DMS 273 treated with DMSO at 0.1 percent for 48 hours (cell line): ENCODE measurements at places on chromosomes 7 and 10.

DNA sequence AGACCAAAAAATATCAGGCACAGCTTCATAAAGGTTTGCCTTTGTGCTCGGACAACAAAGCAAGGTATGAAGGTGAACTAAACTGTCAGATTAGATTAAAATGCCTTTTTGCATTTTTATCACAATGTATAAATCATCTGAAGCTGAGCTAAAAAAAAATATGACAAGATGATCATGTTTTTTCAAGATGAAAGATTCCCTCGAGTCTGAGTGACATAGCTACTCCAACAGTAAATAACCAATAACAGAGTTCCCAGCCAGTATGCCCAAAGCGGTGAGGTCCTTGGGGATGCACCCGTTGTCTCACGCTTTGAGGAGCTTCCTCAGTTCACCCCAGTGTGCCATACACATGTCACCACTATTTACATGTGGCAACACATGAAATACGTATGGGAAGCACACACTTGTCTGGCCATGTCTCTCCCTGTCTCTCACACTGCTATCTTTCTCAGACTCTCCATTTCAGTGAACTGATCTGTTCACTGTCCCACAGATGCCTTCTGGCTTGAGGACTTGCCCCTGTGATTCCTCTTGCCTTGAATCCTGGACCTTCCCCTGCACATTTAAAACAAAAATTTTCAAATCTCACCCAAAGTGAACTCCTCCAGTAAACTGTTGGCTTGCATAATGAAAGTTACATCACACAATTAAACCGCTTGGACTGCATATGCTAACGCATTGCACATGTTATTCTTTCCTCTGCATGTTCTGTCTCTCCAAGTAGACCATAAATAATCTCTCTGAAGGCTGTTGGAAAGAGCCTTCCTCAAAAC lies 2.6 kb upstream of the PIK3CG start:
- DNase-seq: no peak

DNA sequence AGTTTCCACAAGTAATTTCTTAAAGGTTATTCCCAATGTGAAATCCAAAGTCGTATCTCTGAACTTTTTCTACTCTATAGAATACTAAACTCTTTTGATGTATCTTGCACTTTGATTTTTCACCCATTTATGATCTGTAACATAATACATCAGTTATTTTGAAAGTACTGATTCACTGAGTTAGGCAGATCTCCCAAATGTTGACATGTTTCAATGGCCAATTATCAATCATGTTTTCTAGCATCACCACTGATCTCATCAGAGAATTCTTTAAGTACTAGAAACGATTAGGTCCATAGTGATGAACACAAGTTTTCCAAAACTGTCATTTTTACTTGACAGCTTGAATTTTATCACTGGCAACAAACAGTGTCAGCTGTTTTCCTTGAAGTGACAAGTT lies 119.0 kb downstream of the ATE1 start:
- no peak for DNase-seq

DNA sequence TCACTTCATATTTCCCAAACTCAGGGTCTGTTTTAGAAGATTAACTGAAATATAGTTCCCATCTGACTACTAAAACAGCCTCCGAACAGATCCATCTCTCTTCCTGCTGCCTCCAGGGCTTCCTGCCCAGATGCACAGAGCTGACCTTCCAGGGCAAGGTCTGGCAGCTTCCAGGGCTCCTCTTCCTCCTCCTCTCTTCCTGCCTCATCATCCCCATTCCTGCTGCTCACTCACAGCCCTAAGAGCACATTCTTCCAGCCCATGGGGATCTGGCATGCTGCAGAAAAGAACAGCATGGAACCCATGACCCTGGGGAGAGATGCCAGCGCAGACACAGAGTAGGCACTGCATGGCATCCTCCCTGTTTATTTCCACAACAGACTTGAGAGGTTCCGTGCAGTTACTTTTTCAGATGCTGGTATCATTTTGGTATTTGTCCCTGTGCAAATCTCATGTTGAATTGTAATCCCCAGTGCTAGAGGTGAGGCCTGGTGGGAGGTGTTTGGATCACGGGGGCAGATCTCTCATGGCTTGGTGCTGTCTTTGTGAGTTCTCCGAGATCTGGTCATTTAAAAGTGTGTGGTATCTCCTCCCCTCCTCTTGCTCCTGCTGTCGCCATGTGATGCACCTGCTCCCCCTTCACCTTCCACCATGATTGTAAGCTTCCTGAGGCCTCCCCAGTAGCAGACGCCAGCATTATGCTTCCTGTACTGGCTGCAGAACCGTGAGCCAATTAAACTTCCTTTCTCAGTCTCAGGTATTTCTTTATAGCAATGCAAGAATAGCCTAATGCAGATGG lies 4.4 kb downstream of the PKD1L1 start:
- DNase-seq: no peak

DNA sequence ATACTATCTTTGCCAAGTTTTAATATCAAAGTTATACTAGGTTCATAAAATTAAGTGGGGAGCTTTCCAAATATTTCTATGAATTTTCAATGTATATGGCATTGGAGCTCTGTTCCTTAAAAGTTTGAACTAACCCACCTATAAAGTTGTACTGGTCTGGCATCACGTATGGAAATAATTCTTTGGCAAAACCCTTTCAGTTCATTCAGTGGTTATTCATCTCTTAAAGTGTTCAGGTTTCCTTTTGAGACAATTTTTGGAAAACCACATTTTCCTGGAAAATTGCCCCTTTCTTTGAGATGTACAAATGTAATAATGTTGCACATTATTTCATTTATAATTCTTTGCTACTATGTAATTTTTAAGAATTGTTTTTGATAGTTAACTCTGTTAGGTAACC lies 62.5 kb upstream of the INPP5A start:
- no peak for DNase-seq

DNA sequence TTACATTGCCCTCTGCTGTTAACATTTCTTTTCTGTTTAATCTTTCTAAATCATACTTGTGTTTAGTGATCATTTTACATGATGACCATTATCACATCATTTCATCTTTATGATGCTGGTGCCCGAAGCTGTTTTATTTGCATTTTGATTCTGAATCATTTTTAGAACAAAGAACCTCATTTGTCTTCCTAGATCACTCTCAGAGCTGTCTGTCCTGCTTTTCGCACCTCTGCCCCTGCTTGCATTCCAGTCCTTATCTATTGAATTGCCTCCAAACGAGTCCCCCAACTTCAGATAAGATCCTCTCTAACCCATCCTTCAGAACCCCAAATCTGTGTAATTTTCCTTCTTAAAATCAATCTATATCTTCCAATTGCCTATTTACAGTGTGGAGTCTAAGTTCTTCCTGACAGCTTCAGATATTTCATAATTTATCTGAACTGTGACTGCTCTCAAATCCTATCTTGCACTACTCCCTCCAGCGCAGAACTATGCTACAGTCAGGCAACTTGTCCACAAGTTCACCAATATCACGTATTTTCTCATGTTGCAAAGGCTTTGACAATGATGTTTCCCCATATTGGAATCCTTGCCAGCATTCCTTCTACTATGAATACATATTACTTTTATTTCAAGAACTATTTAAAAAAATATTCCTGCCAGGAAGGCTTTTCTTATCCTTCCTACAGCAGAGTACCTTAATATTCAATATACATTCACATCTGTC lies 346.5 kb upstream of the CACNA2D1 start:
- no peak for DNase-seq

- no peak for DNase-seq
Measured at GRCh38 chr7:115654384-115655214, 376.0 kb downstream of the TFEC start.

DNA sequence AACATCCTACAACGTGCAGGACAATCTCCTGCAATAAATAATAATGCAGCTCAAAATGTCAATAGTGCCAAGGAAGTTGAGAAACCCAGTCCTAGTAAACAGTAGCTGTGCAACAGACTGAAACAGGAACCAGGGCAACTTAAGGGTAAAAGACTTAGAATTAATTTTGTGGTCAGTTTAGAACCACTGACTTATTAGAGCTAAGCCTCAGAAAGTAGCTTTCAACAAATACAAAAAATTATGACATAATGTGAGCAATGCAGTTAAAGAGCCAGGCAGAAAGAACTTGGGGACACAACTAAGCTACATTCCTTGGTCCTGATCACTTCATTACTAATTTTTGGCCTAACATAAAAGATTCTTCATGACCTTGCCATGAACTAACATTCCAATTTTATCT lies 195.4 kb downstream of the MACC1 start:
- no peak for DNase-seq

- no peak for DNase-seq
Measured at GRCh38 chr7:76430836-76431235, 6.1 kb downstream of the ZP3 start.

GRCh38 chr10:614790-615582 lies 74.5 kb downstream of the DIP2C start:
- DNase-seq: no peak

DNA sequence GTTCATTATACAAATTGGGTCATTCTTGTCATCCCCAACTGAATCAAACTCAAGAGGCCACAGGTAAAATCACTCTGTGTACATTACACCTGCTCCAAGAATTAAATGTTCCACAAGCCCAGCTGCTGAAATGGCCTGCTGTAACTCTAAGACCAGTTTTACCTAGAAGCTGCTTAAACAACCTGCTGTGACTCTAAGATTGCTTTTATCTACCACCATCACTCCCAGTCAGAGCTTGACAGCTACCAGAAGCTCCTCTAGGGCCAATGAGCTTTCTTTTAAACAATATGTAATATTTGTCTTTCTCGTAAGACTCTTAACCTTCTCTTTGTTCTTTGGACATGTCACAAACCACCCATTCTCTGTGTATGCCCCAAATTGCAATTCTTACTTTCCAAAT lies 141.8 kb upstream of the LRGUK start:
- no peak for DNase-seq

- no peak for DNase-seq
Measured at GRCh38 chr10:124025660-124026588, 67.5 kb downstream of the CHST15 start.

DNA sequence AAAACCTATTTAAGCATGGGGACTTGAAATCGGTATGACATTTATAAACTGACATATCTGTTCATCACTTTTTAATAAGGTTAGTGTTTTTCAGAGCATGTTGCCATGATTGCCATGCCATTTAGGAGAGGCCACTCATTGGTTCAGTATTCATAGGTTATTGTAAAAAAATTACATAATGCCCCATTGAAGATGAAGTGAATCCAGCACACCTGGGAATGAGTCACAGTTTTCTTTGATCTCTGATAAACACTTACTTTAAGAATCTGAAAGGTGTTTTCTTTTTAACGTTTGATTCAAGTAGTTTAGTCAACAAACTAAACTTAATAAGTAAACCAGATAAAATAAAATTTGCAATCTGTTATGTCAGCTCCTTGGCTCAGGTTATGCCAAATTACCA lies 278.3 kb downstream of the ARL4A start:
- DNase-seq: no peak

- no peak for DNase-seq
Measured at GRCh38 chr7:133050200-133050995, 31.5 kb downstream of the CHCHD3 start.

DNA sequence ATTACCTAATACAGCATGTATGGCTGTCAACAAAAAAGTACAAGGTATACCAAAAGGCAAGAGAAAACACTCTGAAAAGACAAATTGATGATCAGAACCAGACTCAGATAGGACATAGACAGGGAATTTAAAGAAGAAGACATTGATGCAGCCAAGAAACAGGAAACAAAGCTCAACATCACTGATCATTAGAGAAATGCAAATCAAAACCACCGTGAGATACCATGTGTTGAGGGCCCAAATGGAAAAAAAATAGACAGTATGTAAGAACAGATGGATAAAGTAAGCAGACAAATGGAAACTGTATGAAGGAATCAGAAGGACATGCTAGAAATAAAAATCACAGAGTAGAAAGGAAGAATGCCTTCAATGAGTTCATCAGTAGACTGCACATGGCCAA lies 23.3 kb downstream of the CARD11 start:
- DNase-seq: no peak

DNA sequence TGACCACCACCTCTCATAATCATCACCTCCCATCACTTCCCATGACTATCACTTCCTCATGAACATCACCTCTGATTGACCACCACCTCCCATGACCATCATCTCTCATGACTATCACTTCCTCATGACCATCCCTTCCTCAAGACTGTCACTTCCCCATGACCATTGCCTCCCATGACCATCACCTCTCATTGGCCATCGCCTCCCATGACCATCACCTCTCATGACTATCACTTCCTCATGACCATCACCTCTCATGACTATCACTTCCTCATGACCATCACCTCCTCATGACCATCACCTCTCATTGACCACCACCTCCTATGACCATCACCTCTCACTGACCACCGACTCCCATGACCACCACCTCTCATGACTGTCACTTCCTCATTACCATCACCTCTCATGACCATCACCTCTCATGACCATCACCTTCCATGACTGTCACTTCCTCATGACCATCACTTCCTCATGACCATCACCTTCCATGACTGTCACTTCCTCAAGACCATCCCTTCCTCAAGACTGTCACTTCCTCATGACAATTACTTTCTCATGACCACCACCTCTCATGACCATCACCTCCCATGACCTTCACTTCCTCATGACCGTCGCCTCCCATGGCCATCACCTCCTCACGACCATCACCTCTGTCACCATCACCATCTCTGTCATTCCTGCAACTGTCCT lies 51.6 kb downstream of the PDGFA start:
- DNase-seq: no peak

DNA sequence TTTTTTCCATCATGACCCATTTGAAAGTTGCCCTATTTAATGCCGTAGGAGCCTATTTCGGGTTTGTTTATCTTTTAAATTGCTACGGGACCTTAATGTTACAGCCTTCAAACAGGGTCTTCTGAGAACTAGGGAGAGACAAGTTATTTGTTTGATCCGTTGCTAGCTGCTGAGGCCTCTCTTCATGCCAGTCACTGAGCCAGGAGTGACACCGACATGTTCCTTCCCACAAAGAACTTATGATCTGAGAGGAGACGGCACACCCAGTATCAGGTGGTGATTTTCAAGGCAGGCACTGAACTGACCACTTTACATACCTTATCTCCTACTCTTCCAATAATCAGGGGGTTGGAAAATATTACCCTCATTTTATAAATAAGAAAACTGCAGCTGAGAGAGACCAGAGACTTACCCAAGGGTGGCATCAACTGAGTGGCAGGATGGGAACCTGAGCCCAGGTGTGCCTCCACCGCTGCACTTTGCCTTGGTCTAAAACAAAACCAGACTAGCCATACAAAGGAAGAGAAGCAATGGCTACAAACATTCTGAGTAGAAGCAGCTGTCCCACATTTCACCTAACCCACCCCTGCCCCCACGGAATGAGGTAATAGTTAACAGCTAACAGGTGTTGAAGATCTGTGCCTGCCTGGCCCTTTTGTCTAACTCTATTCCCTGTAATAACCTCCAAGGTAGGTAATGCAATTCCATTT lies 40.5 kb downstream of the PPP1R3C start:
- peak; percentile 15 for DNase-seq

GRCh38 chr7:33640741-33641140 lies 264.6 kb upstream of the BMPER start:
- no peak for DNase-seq
